ENCODE measurements at places on chromosomes 7 and 10.

- no peak for DNase-seq
Observed at GRCh38 chr10:132560241-132560731, 22.7 kb downstream of the INPP5A start.

GRCh38 chr10:101879456-101880231 lies 36.0 kb upstream of the KCNIP2 start:
- no peak for DNase-seq

DNA sequence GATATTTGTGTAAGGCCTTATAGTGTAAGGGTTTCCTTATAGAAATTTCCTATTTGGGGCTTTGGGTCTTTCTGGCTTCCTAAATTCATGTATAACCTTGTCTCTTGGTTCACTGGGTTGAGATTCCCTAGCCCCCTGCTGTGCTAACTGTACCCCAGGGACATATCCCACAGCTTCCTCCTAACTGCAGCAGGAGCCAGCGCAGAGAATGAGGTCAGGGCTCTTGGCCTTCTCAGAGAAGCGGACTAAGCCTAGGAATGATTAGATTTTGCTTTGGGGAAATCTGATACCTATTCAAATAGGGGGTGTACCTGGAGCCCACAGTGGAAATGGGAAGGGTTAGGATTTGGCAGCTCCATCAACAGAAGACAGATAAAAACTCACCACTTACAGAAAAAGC lies 138.1 kb upstream of the EFCAB10 start:
- DNase-seq = peak; percentile 35

DNA sequence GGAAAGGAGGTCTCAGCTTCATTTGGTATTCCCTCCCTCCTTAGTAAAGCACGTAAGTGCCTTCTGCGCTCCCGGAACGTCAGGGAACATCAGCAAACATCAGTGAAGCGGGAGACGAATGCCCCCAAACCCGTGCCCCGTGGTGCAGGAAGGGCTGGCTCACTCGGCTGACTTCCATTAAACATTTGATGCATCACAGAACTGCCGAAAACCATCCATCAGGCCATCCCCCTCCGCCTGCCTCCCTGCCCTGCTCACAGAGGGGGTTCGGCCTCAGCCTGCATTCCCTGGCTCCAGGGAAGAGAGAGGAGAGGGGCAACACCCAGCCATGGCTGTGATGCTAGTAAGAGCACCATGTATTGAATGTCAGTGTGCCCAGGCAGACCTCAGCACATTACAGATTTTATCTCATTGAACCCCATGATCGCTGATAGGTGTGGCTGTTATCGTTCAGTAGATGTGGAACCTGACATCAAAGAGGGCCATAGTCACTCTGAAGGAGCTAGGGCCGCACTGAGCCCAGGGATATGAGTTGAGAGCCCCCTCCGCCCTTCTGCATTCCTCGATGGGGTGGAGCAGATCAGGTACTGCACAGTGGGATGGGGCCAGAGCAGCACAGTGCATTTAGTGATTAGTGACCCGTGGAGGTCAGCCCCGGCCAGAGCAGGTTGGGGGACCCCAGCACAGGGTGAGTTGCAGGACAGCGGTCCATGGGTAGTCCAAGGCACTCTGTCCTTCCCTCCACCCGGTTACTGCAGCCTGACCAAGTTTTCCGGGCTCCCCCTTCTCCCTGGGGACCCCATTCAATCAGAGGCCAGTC lies 146.4 kb downstream of the RPS24 start:
- no peak for DNase-seq

- no peak for DNase-seq
Observed at GRCh38 chr7:137990251-137990941, 11.5 kb downstream of the CREB3L2 start.

- peak; percentile 80 for DNase-seq
Observed at GRCh38 chr10:71213127-71213621, 804 bp downstream of the UNC5B start.

GRCh38 chr7:84848219-84848973 lies 338.5 kb downstream of the SEMA3D start:
- no peak for DNase-seq

DNA sequence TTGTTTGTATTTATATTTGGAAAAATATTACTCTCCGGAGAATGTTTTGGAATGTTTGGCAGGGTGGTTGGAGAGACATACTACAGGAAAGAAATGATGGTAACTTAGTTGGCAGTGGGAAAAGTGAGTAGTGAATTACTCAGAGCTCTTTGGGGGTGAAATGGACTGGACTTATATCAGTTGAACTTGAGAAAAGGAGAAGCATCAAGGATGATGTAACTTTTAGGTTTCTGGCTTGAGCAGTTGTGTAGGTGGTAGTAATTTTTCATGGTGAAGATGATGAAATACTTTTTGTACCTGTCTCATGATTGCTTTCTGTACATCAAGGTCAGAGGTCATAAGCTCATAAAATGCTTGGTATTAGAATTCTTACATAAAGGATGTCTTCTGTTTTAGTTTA lies 617.2 kb downstream of the AUTS2 start:
- DNase-seq = no peak

- DNase-seq = no peak
Observed at GRCh38 chr10:88668465-88668864, 4.2 kb downstream of the LIPF start.

DNA sequence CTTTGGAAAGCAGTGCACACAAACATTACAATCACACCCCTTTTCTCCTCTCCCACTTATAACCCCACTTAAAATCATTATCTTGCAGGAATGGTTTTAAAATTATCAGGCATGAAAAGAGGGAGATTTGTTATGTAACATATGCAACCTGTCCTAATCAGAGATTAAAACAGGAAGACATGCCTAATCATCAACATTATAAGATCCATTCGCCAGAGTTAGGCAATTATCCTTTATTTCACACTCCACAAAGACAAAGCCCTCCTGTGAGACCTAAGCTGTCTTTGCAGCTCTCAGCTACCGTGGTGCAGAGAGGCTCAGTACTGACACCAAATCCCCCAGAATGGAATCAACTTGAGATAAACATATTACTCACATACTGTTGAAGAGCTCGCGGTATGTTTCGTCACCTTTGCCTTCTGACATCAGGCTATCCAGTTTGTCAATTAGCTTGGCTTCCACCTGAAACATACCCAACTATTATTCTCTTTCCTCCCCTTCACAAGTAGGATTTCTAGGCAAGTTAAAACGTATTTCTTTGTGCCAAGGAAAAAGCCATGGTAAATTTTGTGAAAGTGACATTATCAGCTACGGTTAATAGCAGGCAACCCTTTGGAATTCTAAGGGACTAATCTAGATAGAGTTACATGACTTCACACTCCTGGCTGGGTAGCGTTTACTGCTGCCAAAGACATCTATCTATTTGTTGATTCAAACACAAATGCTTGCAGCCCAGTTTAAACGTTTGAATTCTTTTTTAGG lies 226.2 kb upstream of the IMMP2L start:
- peak; percentile 9 for DNase-seq

DNA sequence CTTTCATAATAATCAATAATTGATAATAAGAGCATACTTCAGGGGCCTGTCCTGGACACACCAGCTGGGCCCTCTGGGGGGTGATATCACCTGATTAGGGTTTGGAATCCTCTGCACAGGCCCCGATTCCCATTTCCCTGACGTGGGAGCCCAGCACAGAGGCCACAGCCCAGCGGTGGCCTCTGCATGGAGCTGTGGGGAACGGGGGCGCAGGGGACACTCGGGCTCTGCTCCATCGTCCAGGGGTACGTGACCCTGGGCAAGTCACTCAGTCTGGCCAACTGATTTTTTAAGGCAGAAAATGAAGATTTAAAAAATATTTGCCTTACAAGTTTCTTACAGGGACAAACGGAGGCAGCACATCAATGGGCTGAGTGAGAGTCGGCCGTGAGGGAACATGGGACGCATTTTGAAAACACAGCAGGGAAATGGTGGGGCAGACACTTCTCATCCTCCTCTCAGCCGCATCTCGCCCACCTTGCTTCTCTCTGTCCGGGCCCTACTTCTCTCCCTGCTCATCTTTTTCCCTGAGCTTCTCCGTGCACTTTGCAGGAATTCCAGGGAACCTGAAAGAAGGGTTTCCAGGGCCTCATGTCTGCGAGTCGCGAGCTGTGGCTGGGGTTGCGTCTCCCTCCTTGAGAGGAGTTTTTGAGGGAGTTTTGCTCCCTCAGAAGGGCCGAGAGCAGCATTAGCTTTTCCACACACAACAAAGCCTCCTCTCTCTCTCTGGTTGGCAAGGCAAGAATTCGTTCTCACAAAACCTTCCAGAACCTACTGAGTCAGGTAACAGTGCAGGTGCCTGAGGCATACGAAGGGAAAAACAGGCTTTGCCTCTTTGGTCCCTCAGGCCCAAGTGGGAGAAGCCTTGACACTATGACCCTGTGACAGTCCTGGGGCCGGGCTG lies 312.0 kb downstream of the WDR37 start:
- DNase-seq = no peak

DNA sequence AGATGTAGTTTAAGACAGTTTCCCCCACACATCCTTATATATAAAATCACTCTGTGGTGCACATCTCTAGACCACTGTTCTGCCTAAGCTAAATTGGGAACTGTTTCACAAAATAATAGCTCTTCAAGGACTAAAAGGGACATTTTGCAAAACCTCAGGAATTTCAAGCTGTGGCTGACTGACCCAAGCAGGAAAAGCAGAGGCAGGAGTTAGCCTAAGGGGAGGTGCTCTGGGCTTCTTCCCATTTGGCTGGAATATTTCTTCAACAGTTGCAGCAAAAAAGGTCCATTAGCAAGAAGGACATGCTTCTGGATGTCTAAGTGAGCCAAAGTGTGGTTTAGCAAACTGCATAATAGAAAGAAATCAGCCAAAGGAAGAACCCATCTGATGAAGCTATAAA lies 551.2 kb upstream of the ANKRD30A start:
- DNase-seq = no peak

GRCh38 chr10:129568583-129569344 lies 101.7 kb downstream of the MGMT start:
- no peak for DNase-seq

GRCh38 chr10:86372784-86373239 lies 6.2 kb upstream of the GRID1 start:
- no peak for DNase-seq

- no peak for DNase-seq
Observed at GRCh38 chr10:14009371-14010100, 321.2 kb downstream of the FRMD4A start.

GRCh38 chr10:100788002-100788903 lies 42.9 kb downstream of the PAX2 start:
- peak; percentile 64 for DNase-seq

DNA sequence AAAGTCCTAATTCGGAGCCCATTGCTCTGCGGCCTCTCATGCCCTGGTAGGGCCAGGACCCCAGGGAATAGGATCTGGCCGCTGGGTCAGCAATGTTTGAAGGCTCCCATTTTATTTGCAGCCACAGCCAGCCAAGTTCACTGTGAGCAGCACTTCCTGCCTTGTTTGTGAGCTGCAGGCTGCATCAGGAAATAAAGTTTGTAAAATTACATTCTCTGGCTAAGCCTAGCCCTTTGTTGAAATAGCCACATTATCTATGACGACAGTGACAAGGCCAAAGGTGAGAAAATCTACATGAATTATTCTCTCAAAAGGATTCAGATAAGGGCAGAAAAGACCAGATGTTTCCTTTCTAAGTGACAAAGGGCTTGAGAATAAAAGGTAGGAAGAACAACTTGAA lies 23.7 kb upstream of the ITGB1 start:
- no peak for DNase-seq

DNA sequence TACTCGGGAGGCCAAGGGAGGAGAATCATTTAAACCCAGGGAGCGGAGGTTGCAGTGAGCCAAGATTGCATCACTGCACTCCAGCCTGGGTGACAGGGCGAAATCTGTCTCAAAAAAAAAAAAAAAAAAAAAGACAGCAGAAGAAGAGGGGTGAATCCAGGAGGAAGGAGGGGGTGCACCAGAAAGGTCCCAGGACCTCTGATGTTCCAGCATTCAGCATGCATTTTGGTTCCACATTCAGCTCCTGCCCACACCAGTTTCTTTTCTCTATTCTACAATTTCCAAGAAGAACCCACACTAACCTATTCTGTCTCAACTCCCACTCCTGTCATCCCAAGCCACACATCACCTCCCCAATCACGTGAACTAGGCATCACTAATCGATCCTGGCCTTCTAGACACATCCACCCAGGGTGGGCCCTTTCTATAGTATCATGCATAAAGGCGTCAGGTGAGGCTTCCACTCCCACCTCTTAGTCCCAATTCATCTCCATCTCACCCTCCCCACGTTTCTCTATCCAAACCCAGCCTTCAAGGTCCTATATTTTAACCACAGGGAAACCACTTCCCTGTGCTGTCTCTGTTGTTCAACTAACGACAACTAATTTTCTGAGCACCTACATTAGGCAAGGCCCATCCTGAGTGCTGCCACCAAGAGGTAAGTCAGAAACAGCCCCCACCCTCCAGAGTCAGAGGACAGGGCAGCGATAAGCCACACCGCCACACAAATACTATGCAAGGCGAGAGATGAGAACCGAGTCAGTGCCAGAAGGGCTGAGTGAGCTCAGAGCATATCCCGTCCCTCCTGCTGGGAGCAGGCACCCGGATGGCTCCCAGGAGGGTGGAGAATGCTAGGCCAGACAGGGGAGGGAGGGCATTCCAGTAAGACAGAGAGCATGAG lies 2.2 kb downstream of the ANXA11 start:
- peak; percentile 65 for DNase-seq

DNA sequence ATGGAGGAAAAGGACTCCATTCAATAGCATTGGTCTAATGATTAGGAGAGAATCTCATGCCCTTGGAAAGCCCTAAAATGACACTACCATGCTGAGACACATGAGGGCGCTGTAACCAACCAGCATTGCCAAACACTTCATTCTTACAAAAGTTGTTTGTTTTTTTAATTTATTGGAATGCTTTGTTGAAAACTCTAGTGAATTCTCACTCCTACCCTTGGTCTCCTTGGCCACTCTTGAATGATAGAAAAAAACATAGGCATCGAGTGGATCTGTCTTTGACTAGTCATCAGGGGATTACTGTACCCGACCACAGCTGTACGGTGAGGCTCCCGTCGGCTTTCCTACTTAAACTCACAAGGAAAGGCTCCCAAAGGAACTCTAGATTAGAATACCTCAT lies 29.3 kb upstream of the ADD3 start:
- DNase-seq = peak; percentile 79

DNA sequence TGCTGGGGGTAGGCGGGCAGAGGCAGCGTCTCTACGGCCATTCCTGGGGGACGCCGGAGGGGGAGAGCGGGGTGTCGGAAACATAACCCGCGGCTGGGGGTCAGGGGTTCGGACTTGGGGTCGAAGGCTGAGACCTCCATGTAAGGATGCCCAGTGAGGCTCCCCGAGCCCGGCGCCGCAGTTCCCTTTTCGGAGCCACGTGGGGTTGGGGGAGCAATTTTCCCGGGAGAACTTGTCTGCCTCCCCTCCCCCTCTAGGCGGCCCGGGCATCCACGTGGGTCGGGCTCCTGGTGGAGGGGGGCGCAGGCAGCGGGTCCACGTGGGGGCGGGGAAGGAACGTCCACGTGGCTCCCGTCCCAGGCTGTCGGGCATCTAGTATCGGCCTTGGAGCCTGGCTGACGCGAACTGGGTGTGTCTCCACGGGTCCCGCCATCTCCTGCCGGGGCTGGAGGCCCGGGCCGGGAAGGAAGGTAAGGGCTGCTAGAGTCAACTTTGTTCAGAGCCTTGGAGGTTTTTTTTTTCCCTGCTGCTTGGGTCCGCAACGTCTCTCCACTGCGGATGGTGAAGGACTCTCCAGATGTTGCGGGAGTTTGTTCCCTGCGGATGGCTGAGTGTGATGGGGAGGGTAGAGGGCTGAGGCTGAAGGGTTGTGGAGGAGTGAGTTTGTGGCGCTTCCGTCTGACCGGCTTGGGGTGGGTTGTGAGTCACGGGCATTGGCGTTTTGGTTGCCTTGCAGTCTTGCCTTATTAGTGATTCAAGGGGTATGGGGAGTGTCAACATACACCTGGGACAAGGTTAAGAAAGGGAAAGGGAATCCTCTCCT lies 744 bp downstream of the PPRC1 start:
- DNase-seq = peak; percentile 69

GRCh38 chr10:67004690-67005089 lies 78.9 kb downstream of the LRRTM3 start:
- DNase-seq = no peak
